ENCODE measurements at places on chromosomes 16 and 17.

DNA sequence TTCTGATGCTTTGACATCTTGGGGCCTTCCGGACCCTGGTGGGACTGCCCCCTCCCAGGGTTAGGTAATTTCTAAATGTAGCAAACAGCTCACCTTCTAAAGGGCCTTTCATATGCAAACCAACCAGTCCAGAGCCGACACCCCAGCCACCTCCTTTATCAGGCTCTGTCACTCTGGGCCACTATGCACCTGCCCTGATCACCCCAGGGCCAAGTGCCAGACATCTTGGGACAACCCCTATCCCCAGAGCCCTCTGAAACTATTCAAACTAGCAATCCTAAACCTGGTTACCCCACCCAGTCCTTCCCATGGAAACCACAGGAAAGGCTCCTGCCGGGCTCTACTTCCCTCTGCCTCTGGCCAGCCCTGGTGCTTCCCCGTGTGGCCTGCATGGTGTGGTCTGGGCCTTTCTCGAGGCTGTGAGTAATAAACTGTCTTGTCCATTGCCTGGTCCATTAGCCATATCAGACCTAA is 91.2 kb upstream of the TNRC6C start:
- no peak for DNase-seq

- no peak for DNase-seq
These were observed 21.1 kb upstream of the BRD7 start for GRCh38 chr16:50389900-50390299.

- DNase-seq = no peak
These were observed 57.8 kb upstream of the MMP2 start for GRCh38 chr16:55421226-55421625.

GRCh38 chr17:259341-259976 is 78.0 kb upstream of the DOC2B start:
- no peak for DNase-seq

DNA sequence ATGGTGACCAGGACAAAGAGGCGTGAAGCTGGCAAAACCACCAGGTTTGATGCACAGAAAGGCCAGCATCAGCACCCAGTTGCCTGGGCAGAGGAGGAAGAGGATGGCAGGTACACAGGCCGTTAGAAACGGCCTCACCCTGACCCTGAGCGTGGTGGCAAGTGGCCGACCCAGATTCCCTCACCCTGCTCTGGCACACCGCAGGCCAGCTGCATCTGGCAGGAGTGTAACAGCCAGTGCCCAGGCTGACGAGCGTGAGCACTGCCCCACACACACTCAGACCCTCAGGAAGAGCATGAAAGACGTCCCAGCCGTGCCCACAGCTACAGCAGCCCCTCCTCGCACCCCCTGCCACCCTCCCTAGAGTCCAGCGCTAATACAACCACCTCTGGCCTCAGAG is 82.0 kb downstream of the ANKRD11 start:
- DNase-seq = no peak

DNA sequence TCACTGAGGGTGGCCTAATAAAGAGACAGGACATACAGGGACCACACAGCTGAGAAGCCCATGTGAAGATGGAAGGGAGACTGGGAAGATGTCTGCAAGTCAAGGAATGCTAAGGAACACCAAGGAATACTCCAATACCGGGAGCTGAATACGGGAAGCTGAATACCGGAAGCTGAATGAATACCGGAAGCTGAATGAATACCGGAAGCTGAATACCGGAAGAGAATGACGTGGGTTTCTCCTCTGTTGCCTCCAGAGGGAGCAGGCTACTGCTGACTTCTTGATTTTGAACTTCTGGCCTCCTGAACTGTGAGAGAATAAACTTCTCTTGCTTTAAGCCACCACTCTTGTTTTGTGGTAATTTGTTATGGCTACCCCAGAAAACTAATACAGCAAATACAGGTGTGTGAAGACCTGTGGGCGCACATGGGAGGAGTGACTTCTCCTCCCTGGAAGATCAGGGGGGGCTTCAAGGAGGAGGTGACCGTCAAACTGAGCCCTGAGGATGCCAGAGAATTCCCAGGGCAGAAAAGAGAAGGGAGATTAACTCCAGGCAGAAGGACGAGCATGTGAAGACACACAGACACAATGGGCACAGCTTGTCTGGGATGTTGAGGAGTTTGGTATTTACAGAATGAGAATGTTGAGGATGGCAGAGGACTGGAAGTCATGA is 259.9 kb downstream of the IRF8 start:
- no peak for DNase-seq
